Pancreas (tissue), 10 donors: ENCODE measurements at places on chromosomes 3 and 15. TPM values are rescaled to one million over a fixed set of nuclear protein-coding genes. Genes with fewer than 3 reads are reported as not detected.
A peak's percentile ranks its signal among the peaks of the same experiment; 100 is the strongest.

The SUSD5 gene
- 0.08 TPM for total RNA-seq

The B3GNT5 gene
- total RNA-seq, result 5.1 TPM

The KIF15 gene
- 0.38 TPM for total RNA-seq

The SPSB4 gene
- total RNA-seq, result 10.2 TPM

The IQCH gene
- total RNA-seq, result 1.6 TPM

The GATM gene
- 1,061 TPM for total RNA-seq

The WNT7A gene
- 0.09 TPM for total RNA-seq

The UBP1 gene
- total RNA-seq, result 18.1 TPM

The CCR1 gene
- total RNA-seq, result 2.1 TPM

DNA sequence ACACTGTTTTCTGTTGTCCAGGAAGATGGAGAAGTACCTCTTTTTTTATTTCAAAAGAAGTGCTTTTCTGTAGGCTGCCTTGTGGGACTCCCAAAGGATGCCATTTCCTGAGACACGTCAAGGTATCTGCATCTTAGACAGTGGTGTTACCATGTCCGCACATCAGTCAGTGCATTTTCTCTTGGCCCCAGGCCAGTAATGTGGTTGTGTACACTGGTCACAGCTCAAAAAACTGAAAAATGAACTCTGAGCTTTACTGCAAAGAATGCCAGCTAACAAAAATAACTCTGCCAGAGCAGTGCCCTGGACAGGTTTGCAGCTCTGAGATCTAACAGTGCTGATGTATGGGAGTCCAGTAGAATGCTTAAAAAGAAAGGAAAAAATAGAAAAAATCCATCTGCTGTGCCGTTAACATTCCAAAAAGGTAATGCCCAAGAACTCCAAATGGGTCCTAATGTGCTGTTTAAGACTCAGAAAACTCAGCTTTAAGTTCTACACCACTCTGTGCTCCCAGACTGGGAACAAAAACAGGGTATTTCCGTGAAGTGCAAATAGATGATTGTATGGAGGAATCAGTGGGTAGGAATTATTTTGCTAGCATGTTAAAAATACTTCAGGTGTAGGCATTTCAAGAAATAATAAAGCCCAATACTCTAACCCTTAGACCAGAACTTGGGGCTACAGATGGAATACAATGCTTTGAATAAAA lies 315.9 kb downstream of the FEZF2 start:
- no peaks in the 10 kb centered on the region for H3K36me3 ChIP-seq
- no peaks in the 10 kb centered on the region for H3K27me3 ChIP-seq
- DNase-seq, result no peak
- H3K4me1 ChIP-seq, result no peaks in the 10 kb centered on the region
- H3K4me3 ChIP-seq, result no peak overlapping the region

DNA sequence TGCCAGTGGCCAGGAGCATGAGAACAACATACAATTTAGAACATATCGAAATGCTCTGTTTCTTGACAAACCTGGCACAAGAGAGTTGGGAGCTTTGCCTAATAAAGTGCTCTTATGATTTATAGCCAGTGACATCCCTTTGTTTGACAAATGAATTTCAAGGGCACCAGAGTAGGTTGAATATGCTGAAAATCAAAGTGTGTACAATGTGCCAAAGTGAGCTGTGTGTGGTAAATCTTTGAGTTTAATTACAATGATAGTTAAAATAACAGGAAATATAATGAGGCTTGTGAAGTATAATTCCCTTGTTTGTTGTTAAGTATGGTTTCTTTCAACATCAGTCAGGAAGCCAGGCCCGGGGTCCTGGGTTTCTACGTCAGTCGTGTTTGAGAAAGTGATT lies 211.9 kb downstream of the EBLN2 start:
- DNase-seq, result no peak
- H3K27me3 ChIP-seq, result no peaks in the 10 kb centered on the region
- no peak overlapping the region for H3K27ac ChIP-seq
- no peaks in the 10 kb centered on the region for H3K36me3 ChIP-seq
- no peaks in the 10 kb centered on the region for H3K4me1 ChIP-seq
- H3K4me3 ChIP-seq, result no peak overlapping the region

- no peaks in the 10 kb centered on the region for H3K27me3 ChIP-seq
- no peak for DNase-seq
- H3K36me3 ChIP-seq, result no peaks in the 10 kb centered on the region
These were observed 11.1 kb downstream of the ATXN7 start for GRCh38 chr3:63874769-63875168.

DNA sequence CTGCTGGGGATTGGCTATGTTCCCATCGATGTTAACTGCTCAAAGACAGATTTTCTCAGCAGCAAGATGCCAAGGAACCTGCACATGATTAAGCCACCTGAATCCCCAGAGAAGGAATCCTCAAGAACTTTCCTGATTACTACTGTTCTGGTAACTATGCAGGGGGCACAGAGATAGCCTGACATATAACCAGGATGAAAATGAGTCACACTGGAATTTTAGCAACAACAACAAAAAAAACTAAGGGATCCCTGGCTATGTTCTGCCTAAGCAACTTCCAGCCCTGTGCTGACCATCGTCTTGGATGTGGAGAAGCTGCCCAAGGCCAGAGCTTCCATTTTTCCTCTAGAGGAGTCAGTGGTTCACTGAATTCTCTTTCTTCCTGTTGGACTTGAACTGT lies 13.8 kb downstream of the RIOX2 start:
- no peaks in the 10 kb centered on the region for H3K36me3 ChIP-seq
- no peak overlapping the region for H3K27ac ChIP-seq
- DNase-seq, result no peak
- no peaks in the 10 kb centered on the region for H3K27me3 ChIP-seq
- H3K4me3 ChIP-seq, result no peak overlapping the region

GRCh38 chr3:17733215-17733614 lies 9.2 kb downstream of the TBC1D5 start:
- no peak overlapping the region for H3K4me3 ChIP-seq
- no peaks in the 10 kb centered on the region for H3K27me3 ChIP-seq
- H3K27ac ChIP-seq, result no peak overlapping the region
- H3K36me3 ChIP-seq, result no peaks in the 10 kb centered on the region
- no peak for DNase-seq

DNA sequence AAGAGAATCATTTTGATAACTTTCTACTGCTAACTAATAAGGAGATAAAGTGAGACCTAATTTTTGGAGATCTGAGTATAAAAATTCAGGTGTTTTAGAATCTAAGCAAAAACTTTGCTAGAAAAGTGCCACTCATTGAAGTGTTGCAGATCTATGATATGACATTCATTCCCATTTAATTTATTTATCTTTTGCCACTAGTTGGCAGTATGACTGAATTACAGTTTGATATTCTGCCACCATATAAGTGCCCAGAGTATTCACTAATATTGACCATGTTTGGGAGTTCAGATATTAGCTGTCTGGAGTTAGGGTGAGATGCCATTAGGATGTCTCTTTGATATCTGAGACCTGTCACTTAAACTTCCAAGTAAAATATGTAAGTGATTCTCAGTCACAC lies 251.3 kb upstream of the GBE1 start:
- no peaks in the 10 kb centered on the region for H3K27me3 ChIP-seq
- H3K27ac ChIP-seq, result no peak overlapping the region
- no peaks in the 10 kb centered on the region for H3K36me3 ChIP-seq
- H3K4me3 ChIP-seq, result no peak overlapping the region

GRCh38 chr3:37214076-37214475 lies 39.7 kb upstream of the LRRFIP2 start:
- no peaks in the 10 kb centered on the region for H3K4me1 ChIP-seq
- DNase-seq, result no peak
- no peaks in the 10 kb centered on the region for H3K36me3 ChIP-seq
- no peak overlapping the region for H3K27ac ChIP-seq

- H3K27me3 ChIP-seq, result no peaks in the 10 kb centered on the region
- H3K4me1 ChIP-seq, result peaks cover 15% of the 10 kb centered on the region
- no peak overlapping the region for H3K27ac ChIP-seq
- no peak for DNase-seq
- H3K36me3 ChIP-seq, result no peaks in the 10 kb centered on the region
These were observed 17.4 kb downstream of the HEMK1 start for GRCh38 chr3:50586763-50587070.

DNA sequence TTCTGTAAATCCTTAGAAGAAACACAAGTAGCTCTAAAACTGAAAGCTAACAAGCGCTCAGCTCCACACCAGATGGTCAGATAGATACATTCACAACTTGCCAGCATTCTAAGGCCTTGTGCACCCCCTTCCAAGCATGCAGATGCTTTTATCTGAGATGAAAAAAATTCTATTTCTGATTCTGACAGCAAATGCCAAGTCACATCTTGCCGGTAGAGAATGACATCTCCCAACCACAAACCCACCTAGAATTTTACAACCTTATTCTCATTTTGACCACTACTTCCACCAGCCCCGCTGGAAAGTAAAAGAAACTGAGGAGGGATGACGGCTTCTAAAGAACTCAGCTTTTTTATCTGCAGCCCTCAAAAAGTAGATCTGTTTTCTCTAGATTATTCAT lies 57.7 kb downstream of the SUMF1 start:
- H3K27me3 ChIP-seq, result no peaks in the 10 kb centered on the region
- no peak overlapping the region for H3K4me3 ChIP-seq
- no peaks in the 10 kb centered on the region for H3K36me3 ChIP-seq
- no peak for DNase-seq
- H3K27ac ChIP-seq, result no peak overlapping the region

GRCh38 chr15:80386151-80386550 lies 18.0 kb upstream of the ARNT2 start:
- no peaks in the 10 kb centered on the region for H3K27me3 ChIP-seq
- H3K4me1 ChIP-seq, result no peaks in the 10 kb centered on the region
- H3K27ac ChIP-seq, result no peak overlapping the region
- no peak overlapping the region for H3K4me3 ChIP-seq

DNA sequence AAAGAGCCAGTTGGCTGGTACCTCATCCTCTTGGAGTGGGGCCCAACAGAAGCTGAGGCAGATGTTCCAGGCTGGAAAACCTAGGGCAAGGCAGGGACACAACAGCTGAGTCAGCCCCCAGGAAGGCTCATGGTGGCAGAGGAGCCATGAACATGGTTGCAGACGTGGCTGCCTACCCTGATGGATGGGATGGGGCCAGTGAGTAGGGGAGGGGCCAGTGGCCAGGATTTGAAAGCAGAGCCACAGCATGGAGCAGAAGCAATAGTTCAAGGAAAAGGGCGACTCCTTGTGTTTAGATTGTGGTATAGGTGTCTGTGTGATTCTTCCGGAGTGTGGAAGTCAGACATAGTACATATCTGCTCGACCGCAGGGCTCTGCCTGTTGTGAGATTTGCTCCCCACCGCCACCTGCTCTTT lies 24.2 kb downstream of the PXYLP1 start:
- no peak overlapping the region for H3K27ac ChIP-seq
- no peak for DNase-seq
- no peaks in the 10 kb centered on the region for H3K4me1 ChIP-seq
- H3K36me3 ChIP-seq, result no peaks in the 10 kb centered on the region
- H3K4me3 ChIP-seq, result no peak overlapping the region
- no peaks in the 10 kb centered on the region for H3K27me3 ChIP-seq

DNA sequence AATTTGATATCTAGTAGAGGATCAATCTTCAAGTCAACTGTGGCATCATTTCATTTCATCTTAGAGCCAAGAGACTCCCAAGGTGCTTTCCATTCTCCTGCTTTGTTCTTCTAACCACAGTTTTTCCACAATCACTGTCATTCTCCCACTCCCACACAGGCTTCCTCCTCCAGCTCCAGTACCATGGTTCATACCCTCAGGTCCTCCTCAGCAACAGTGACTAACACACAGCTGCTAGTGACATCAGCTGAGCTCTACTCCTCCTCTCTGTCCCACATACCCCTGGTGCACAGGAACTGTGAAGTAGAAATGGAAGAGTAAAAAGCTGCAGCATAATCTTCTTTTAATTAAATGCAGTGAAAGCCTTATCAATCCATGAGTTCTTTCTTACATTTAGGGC lies 200.2 kb upstream of the DPH6 start:
- H3K27me3 ChIP-seq, result no peaks in the 10 kb centered on the region
- H3K36me3 ChIP-seq, result no peaks in the 10 kb centered on the region
- H3K27ac ChIP-seq, result no peak overlapping the region
- no peak overlapping the region for H3K4me3 ChIP-seq

GRCh38 chr3:68891280-68891943 lies 40.9 kb downstream of the TAFA4 start:
- H3K4me1 ChIP-seq, result no peaks in the 10 kb centered on the region
- H3K27me3 ChIP-seq, result no peaks in the 10 kb centered on the region
- DNase-seq, result no peak
- no peak overlapping the region for H3K4me3 ChIP-seq

DNA sequence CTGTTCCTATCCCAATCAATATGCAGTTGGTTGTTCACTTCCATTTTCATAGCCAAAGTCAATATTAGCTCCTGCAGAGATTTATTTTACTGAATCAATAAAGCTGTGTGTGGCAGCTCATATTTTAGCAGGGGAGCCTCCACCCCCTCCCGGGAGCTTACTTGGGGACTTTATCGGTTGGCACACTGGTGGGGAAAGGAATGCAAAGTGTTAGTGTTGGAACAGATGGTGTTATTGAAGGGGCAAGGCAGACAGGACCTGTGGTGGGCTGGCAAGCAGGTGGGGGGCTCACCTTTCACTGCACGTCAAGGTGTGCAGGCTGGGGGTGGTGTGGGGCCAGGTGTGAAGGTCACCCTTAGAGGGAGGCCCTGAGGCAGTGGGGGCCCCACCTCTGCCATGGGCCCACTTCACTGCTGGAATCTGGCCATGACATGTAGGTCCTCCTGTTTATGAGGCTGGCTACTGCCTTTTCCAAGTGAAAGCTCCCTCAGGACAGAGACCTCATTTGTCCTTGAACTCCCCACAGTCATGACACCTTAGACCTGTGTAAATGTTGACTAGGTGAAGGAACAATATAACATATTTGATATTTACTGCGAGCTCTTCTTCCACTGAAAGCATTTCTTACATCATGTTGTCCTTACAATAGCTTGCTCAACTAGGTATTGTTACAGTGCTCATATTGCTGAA lies 44.0 kb upstream of the SEC22A start:
- DNase-seq, result peak; percentile 64
- peaks cover 10% of the 10 kb centered on the region for H3K4me1 ChIP-seq
- no peaks in the 10 kb centered on the region for H3K27me3 ChIP-seq

- peaks cover 6% of the 10 kb centered on the region for H3K4me1 ChIP-seq
- no peak overlapping the region for H3K4me3 ChIP-seq
- H3K27me3 ChIP-seq, result no peaks in the 10 kb centered on the region
- H3K36me3 ChIP-seq, result no peaks in the 10 kb centered on the region
- no peak overlapping the region for H3K27ac ChIP-seq
- no peak for DNase-seq
These were observed 112.3 kb upstream of the PHLDB2 start for GRCh38 chr3:111746772-111747171.
